ENCODE measurements at places on chromosomes 7 and 10. TPM values are rescaled to one million over a fixed set of nuclear protein-coding genes. Genes with fewer than 3 reads are reported as not detected.

The COL26A1 gene
- not detected for total RNA-seq

The ACHE gene
- 1.2 TPM for total RNA-seq

- DNase-seq, result no peak
These were observed 16.5 kb downstream of the CNOT4 start for GRCh38 chr7:135493362-135493761.

DNA sequence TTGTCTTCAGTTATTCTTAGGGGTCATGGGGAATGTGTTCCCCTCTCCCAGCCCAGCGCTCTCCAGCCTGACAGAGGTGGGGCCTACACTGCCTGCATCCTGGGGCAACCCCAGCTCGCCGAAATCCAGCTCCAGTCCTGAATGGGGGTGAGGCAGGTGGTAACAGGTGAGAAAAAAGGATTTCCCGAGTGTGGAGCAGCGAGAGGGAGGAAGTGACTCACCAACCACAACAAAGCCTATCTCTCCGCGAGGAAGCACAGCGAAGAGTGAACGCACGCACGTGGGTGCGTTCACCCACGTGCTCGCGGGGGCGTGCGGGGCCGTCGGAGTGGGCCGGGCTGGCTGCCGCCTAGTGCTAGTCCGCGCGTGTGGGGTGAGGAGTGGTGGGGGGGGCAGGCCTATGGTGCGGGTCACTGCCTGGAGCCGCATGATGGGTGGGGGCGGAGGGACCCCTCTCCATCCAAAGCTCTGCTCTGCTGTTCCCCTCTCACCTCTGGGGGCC lies 855 bp upstream of the PALD1 start:
- DNase-seq, result peak; percentile 79

DNA sequence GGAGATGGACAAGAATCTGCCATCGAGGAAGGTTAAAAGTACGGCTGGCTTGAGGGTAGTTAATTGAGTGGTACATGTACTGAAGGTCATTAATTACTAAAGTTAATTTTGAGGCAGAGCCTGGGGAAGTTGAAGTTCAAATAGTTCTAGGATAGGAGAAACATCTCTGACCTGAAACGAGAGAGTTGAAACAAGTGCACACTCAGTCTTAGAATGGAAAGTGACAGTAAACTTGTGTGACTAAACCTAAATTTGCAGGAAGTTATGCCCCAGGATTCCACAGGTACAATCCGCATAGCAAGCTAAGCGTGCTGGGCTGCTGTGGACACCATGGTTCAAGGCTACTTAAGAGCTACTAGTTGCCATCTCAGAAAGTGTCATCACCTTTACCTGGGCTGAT lies 209.9 kb downstream of the CHCHD3 start:
- no peak for DNase-seq

- DNase-seq, result no peak
These were observed 66.1 kb downstream of the ADD3 start for GRCh38 chr10:110073896-110074295.

DNA sequence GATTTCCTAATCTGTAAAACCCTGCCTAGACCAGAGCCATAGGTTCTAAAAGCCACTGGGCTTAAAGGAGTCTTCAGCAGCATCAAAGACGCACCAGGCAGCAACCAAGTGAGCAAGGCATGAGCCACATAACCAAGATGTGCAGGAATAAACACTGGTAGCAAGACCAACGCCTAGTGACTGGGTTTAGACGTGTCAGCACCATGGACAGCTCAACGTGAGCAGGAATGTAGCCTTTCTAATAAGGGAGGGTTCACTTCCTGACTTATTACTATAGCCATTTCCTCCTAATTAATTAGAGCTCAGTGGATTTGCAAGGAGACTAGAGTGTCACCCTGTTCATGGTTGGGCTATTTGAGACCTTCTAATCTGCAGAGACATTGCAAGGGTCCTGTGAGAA lies 223.7 kb downstream of the LHFPL3 start:
- DNase-seq, result peak; percentile 55

DNA sequence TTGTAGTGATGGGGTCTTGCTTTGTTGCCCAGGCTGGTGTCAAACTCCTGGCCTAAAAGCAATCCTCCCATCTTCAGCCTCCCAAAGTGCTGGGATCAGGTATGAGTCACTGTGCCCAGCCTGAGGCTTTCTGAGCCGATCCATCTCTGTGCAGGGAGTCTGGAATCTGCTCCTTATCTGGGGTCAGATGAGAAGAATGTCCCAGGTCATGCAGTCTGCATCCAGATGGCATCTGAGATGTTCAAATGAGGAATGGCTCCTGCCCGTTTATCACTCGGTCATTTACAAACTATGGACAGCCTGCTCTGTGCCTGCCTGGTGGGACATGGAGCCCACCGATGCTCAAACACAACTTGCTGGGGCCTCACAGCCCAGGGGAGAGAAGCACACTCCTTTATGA lies 11.1 kb upstream of the SLC18A3 start:
- no peak for DNase-seq

Data from dermis microvascular lymphatic vessel endothelial cell (primary cell).